Amniotic stem cell (primary cell): ENCODE measurements at places on chromosomes 12 and 14.

DNA sequence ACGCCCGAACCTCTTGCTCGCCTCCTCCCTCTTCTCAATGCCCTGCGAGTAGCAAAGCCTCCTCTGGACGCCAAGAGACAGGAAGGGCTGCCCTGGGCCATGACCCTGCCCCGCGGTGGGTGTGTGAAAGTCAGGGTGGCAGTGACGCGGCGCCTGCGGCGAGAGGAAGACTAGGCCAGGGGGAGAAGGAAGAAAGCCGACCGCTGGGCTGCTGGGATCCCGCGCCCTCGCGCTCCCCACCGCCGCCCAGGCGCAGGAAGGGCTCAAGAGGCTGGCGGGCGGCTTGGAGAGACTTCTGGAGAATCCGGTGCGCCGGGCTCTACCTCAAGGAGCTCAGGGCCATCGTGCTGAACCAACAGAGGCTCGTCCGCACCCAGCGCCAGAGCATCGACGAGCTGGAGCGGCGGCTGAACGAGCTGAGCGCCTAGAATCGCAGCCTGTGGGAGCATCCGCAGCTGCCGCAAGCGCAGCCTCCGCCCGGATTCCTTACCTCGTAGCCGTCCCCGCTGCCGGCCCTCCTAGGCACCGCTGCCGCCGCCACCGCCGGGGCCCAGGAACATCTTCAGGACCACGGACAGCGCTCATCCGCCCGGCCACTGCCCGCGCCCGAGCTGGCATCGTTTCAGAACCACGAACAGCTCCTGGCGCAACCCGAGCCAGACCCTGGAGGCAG is 105.0 kb upstream of the PRB2 start:
- DNase-seq: peak; percentile 55

DNA sequence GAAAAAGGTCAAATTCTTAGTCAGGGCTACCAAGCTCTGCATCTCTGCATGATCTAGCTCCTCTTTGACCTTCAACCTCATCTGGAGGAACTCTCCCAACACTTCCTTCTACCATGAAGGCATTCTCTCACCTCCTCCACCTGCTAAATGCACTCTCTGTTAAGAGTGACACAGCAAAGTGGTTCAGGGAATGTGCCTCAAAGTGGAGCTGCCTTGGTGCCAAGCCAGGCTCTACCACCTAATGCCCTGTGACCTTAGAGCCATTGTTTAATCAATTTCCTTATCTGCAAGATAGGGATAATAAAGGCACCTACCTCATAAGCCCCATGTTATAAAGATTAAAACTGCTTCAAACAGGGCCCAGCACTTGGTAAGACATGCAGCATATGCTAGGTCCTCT is 236.7 kb downstream of the ANO2 start:
- no peak for DNase-seq

- no peak for DNase-seq
Observed at GRCh38 chr12:90627180-90627896, 327.6 kb downstream of the CCER1 start.

- no peak for DNase-seq
Observed at GRCh38 chr12:9379023-9379742, 171.0 kb upstream of the PZP start.

GRCh38 chr12:67925077-67925476 is 64.2 kb upstream of the IFNG-AS1 start:
- no peak for DNase-seq

GRCh38 chr12:128290938-128291337 is 24.0 kb downstream of the TMEM132C start:
- DNase-seq: no peak

- DNase-seq: peak; percentile 52
Observed at GRCh38 chr14:77707355-77707723, 484 bp downstream of the ALKBH1 start.

DNA sequence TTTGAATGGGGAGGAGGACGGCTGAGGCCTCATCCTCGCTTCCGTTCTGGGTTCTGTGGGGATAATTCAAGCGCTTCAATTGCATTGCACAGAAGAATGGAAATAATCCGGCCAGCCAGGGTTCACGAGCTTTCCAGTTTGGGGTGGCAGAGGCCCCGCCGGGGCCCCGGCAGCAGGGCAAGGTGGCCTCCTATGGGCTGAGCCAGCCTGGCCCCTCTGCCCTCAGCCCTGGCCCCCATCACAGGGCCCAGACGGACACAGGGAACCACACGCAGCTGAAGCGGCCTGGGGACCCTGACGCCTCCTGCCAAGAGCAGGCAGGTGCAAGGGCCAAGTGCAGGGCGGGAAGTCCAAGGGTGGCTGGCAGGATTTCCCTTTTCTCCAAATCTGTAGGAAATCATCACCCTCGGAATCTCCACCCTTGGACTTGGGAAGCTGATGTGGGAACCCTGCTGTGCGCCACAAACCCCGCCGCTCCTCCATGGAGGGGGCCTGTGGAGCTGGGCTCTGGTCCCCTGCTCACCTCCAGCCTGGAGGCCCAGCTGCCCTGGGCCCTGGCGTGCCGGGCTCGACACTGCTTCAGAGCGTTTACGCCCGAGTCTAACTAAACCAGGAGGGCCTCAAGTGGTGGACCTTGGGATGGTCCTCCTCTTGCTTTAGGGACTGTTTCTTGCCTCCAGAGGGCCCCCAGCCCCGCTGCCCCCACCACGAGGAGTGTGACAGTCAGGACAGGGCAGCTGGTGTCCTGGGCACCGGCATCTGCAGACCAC is 78.4 kb downstream of the MOK start:
- DNase-seq: no peak

GRCh38 chr14:71693381-71693780 is 238.8 kb upstream of the RGS6 start:
- DNase-seq: no peak

- no peak for DNase-seq
Observed at GRCh38 chr14:23137813-23138535, 18.9 kb upstream of the CEBPE start.

DNA sequence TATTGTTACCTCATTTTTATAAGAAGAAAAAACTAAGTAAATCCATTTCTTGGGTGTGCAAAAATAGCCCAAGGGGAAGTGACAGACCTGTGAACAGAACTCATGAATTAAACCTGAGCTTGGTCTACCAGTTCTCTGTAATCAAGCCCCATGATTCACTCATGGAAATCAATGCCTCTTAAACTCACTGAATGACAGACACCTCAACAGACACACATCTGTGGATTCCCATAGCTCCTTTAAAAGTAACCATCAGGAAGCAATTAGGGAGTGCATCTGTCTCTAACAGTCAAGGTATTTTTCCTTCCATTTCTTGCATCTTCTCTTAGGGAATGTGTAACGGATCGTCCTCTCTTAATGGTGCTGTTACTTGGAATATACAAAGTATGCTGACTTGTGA is 215.0 kb upstream of the EEA1 start:
- DNase-seq: no peak

- DNase-seq: no peak
Observed at GRCh38 chr12:123142921-123143735, 7.8 kb downstream of the PITPNM2 start.

GRCh38 chr14:32370714-32371113 is 41.6 kb downstream of the AKAP6 start:
- DNase-seq: peak; percentile 30

DNA sequence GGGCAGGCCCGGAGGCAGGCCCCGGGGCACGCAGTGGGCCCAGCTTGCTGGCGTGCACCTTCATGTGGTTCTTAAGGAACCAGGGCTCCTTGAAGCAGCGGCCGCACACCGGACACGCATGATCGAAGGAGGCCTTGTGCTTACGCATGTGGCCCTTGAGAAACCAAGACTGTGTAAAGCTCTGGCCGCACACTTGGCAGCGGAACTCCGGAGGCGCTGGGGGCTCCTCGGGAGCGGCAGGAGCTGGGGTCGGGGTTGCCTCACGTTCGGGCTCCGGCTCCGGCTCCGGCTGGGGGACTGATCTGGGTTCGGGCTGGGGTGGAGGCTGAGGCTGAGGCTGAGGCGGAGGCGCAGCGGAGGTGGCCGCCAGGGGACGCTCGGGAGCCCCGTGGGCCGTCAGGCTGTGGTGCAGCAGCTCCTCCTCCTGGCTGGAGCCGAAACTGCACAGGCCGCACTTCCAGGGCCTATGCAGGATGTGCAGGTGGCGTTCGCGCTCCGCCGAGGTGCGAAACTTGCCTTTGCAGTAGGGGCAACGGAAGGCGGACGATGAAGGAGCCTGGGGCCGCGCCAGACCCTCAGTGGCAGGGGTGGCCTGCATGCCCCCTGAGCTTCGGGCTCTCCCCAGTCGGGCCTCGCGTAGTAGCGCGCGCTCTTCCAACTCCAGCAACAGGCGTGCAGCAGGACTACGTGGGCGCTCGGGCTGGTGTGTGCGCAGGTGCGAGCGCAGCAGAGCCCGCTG is 6.0 kb downstream of the ZNF219 start:
- DNase-seq: no peak

DNA sequence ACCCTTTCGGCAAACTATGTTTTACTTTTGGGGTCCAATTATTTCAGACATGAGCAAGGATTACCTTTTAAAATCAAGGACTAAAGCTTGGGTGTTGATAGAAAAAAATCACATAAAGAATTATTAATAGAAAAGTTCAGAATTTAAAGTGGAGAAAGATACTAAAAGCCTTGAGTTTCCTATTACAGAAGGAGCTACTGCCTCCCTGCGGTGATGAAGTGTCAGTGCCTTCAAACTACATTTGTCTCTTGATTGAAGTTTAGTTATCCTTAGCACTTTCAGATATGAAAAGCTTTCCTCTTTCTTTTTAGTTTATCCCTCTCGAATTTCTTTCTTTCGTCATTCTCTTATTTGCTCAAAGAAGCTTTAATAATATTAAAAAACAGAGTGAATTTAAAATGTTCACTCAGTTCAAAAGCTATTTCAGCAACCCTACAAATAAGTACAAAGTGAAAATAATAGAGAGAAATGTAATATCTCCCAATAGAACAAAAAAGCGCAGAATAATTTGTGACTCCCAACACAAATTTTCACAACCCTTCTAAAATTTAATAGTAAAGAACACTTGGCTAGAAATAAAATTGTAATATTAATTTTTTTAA is 87.6 kb downstream of the SEC23A start:
- DNase-seq: no peak

DNA sequence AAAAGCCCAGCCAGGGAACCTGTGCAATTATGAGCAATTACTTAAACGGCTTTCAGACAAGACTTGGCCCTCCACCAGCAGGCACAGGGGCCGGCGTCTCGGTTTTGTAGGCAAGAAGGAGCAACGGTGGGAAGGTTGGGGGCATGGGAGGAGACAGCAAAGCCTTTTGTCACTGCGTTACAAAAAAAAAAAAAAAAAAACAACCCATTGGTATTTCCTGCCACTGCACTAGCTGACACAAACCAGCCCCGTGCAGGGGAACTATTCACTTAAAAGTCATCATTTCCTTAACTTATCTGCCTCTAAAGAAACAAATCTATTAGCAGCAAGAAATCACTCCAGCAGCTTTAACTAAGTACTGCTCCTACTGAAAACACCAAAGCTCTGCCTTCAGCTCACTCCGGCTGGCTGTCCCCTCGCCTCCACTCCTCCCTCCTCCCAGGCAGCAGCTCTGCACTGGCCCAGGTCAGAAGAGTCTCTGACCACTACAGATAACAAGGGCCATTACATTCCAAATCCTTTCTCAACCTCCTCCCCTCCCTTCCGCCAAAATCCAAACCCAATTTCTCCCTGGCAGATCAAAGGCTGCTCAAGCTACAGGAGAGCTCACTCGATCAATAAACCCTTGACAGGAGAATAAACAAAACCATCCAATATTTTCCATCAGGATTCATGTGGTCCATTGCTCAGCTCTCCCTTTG is 105.2 kb upstream of the CDKN3 start:
- DNase-seq: no peak

DNA sequence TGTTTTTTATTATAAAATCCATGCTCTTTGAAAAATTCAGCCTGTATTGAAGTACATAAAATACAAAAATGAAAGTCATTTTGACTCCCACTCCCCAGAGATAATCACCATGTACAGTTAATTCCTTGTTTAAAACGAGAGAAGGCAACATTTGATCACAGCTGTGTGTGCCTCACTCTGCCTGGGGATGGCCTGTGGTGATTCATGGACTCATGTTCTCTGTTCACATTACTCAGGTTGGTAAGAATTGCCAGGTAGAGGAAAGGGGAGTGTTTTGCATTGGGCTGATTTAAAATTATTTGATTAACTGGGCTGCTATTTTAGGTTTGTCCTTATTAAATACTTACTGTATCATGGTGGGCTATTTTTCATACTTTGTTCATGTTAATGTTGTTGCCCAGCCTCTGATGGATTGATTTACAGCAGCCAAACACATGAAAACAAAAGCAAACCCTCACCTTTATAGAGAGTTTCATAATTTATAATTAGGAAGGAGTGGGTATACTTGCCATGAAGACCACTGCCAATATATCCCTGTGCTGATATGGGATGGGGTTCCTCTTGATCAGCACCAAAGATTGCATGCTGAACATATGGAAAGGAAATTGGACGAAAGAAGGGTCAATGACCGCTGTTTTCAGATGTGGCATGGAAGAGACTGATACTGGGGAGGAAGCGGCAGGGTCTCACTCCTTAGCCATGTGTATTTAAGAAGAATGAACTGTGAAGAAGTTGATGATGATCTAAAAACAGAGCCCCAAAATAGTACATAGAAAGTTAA is 3.0 kb downstream of the ZBTB1 start:
- no peak for DNase-seq

- no peak for DNase-seq
Observed at GRCh38 chr12:2177751-2178150, 125.0 kb downstream of the CACNA1C start.

DNA sequence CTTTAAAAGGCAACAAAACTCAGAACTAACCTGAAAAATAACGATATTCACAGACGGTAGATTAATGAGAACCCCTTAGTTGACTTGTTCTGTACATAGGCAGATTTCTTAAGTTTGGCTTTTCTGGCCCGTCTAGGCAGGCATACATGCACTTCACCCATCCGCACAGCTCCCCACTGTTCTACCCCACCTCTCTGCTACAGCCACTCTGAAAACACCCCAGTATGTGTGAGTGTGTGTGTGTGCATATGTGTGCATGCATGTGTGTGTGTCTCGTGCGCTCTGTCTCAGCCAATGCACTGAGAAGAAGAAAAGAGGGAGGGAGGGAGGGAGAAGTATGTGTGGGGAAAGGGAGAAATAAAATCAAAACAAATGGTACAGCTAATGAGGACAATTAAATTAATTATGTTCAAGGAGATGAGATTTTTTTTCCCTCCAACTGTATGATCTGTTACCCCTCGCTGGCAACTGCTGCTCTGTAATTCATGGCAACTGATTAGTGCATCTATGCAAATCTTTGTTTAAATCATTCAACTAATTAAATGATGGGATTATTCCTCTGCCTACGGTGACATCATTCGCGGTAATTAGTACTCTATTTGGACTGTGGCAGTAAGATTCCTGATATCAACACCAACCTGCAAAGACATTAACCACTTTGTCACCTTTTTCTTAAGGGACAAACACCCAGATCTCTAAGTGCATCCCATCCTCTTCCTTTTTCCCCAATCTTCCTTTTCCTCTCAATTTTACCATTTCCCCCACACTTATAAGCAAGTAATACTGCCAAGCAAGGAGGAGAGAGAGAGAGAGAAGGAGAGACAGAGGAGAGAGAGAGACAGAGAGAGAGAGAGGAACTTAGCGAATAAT is 2.2 kb upstream of the LMO3 start:
- DNase-seq: no peak

DNA sequence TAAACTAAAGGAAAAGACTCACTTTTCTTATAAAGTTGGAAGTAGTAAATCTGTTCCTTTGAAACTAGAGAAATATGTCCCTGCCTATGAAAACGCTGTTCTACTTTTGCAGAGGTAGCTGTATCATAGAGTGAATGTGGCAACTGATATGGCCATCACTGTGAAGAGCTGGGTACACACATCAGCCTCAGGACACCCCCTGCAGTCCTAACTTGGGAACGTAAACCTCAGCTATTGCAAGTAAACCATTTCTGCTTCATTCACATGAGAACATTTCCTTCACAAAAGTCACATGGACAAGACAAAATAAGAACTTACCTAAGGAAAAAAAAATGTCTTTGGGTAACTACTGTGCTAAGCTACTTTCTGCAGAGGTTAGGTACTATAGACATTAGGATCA is 233.3 kb upstream of the PPFIA2 start:
- DNase-seq: no peak
